Lower leg skin (tissue), 4 donors: ENCODE measurements at places on chromosomes 3 and 15.

DNA sequence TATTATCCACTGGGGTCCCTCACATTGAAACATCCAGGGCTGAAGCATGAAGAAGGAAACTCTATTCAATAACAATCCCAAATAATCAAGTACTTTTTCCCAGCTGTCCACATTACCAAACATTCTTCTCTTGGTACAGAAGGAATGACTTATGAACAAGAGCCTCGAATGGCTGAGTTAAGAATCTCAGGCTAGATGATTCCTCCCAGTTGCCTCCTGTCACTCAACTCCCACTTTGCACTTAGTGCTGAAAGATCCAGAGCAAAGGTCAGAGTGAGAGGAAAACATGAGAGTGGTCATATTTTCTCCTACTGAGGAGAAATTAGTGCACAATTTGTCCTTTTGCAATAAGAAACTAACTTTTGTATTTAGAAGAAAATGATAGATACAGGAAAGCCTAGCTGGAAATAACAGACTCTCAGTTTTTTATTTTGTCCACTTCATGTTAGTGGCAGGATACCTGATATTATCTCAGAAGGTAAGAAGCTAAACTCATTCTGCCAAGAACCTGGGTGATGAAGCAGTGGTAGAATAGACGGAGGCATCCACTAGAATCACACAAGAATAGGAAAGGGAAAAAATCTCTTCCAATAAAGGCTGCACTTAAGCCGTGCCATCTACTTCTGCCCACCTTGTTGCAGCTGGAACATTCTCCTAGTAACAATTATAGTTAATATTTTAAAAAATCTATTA, 46.2 kb downstream of the GADL1 start:
- no peak for DNase-seq

DNA sequence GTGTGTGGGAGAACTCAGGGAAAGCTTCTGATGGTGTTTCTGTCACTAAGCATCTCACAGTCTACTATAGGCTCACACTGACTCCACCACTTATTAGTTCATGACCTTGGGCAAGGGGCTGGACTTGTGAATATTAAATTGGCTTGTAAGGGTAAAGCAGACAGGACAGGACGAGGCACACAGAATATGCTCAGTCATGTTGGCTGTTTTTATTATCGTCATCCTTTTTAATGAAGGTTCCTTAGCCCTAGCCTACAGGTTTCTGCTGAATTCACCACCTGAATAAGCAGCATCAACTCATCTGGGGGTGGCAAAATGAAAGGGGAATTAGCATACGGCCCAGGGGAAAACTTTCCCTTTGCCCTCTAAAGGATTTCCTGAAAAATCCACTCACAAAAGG, 39.6 kb upstream of the LIPC start:
- DNase-seq, result no peak

DNA sequence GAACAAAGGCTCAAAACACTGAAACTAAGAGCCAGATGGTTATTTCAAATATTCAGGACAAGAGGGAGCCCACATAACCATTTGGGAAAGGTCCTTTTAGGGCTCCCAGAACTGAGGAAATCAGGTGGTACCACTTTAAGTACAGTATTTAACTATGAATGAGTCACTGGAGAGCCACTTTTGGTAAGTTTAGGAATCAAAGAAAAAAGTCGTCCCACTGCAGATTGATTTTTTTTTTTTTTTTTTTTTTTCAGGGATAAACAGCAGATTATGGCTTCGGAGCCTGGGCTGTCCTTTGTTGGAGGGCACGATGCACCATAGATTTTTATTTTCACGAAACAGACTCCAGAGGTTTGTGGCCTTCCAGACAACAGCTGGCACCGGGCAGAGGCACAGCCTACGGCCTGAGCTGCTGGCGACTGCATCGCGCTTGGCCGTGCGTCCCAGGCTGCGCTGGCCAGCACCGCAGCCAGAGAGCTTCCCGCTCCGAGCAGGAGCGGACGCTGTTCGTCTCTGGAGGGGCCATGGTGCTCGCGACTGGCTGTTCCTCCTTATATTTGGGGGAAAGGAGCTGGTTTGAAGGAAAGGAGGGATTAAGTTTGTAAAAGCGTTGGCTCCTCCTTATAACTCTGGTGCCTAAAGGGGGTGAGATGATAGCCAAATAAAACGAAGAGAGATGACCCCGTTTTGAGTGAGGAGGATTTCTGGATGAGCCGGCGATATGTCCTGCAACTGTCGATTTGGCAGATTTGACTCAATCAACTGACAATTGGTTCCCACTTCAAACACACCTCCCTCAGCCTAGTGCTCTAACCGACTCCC, 152.9 kb upstream of the GOLIM4 start:
- DNase-seq, result no peak

- DNase-seq, result no peak
These were observed 113.9 kb downstream of the POLQ start for GRCh38 chr3:121431726-121432517.

DNA sequence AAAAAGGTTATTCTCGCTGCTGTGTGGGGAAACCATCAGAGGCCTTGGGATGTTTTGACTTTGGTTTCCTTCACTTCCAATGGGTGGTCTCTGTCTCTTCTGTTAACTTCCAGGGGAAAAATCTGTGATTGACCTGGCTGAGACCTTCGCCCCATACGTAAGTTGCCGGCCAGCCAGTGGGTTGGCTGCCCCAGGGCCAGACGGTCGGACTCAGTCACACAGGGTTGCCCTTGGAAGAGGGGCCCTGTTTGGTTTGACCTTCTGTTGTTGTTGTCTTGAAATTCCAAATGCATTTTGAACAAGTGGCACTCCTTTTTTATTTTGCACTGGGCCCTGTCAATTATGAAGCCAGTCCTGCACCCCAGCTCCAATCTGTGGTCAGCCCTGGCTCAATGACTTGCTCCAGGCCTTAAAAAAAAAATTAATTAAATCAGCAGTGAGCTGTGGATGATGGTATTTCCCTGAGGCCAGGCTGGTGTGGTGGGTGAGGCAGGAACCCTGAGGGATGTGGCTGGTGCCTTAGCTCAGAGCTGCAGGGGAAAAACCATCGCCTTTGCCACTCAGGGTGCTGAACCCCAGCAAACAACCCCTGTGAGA, 4.5 kb downstream of the FAM107A start:
- DNase-seq, result no peak

DNA sequence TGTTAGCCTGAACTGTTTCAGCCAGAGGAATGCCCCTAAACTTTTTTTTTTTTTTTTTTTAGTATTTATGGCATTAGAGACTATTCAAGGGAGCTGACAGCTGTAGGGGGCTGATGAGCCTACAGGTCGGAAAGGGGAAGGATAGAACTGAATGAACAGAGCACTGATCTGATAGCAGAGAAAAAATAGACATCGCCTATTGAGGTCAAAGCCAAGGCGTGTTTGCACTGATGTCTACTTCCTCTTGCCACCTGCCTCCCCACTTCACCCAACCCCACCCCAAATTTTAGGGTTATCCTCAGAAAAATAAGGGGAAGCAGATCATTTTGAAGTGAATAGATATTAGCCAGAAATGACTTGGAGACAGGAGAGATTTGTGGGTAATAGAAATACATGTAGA, 3.0 kb upstream of the ZMAT3 start:
- no peak for DNase-seq

DNA sequence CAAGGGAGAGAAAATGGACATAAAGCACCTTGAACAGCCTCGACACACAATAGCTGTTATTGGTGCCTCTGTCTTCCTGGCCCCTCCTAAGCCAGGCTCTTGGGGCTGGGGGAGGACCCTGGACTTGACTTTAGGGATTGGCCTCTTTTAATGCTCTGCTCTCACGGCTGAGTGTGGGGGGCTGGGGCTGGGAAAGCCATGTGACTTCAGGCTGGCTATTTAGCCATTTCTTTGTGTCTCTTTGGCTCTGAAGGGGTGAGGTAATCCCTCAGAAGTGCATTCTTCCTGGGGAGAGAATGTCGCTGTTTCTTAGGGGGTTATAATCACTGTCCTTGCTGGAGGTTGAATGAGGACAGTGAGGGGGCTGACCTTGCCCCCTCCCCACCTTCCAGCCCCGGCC, 26.2 kb downstream of the MAGEF1 start:
- DNase-seq, result no peak

DNA sequence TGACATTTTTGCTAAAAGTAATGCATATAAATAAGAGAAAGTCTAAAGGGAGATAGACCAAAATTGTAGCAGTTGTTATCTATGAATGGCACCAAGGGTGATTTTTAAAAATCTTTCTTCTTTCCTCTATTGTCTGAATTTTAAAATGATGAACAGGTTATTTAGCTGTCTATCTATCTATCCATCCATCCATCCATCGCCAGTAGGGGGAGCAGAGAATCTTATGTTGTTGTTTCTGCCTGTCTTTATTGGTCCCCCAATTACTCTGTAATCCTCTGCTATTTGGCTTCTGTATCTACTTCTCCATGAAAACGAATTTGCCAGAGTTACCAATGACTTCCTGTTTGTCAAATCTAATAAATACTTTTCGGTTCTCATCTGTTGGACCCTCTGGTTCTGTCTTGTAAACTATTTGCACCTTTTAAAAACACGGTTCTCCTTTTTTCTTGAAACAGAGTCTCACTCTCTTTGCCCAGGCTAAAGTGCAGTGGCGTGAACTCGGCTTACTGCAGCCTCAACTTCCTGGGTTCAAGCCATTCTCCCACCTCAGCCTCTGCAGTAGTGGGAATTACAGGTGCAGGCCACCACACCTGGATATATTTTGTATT, 86.0 kb downstream of the ECT2 start:
- no peak for DNase-seq

- peak; percentile 93 for DNase-seq
These were observed 14.2 kb upstream of the ANKDD1A start for GRCh38 chr15:64897345-64897985.

- no peak for DNase-seq
These were observed 84.8 kb downstream of the ARPP21 start for GRCh38 chr3:35724106-35724505.

GRCh38 chr15:55990516-55990915, 2.9 kb downstream of the NEDD4 start:
- no peak for DNase-seq

DNA sequence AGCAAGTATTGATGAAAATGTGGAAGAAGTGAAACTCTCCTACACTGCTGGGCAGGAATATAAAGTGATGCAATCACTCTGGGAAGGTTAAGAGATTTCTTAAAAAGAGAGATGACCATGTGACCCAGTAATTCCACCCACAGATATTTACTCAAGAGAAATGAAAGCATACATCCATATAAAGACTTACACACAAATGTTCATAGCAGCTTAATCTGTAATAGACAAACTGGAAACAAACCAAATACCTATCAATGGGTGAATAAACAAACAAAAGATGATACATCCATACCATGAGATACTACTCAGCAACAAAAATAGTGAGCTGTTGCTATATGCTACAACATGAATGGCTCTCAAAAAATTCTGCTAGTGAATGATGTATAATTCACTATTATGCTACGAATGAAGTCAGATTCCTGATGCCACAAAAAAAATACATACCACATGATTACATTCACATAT, 463.3 kb downstream of the MAGI1 start:
- DNase-seq, result no peak

GRCh38 chr3:59990915-59991314, 941.1 kb upstream of the CFAP20DC start:
- no peak for DNase-seq

DNA sequence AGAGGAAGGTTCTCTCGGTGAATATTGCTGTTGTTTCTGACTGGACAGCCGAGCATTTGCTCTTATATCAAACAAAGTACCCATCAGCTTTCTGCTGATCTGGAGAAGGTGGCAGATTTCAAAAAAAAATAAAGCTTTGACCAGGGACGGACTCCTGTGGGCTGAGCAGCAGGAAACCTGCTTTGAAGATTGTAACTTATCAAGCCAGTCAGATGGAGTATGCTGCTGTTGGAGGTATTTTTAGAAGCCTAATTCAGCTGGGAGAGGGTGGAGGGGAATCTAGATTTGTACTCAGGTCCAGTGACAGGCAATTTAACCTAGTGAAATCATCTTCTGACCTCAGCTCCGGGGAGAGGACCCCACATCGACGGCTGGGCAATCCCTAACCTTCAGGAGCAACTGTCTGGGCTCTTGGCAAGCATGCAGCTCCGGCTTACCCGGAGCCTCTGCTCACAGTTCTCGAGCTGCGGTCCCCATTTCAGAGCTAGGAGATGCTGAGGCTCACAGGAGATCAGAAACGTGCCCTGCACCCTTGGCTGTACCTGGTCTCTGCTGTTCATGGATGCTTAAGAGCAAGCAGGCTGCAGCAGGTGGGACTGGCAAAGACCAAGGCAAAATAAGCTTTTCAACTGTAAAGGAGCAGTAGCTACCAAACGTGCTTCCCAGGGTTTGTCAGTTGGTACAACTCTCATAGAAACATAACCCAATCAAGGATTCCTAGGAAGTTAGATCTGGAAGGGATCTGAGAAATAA, 89.3 kb upstream of the ST8SIA2 start:
- no peak for DNase-seq

DNA sequence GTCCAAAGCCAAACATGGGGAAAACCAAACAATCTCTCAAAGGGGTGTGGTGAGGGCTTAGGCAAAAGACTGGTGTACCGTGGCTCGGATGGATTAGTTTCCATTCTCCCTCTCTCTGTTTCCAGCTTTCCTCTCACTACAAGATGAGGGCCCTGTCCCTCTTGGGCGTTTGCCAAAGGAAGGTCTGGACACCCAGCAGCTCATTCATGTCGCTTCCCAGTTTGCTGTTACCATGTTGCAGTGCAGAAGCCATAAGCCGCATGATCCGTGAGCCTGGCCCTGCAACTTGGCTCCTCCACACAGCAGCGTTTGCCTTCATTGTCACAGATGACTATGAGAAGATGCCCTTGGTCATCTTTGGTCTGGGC, 92.2 kb downstream of the APBA2 start:
- DNase-seq, result peak; percentile 32

- DNase-seq, result no peak
These were observed 34.5 kb upstream of the BNC1 start for GRCh38 chr15:83318861-83319415.

DNA sequence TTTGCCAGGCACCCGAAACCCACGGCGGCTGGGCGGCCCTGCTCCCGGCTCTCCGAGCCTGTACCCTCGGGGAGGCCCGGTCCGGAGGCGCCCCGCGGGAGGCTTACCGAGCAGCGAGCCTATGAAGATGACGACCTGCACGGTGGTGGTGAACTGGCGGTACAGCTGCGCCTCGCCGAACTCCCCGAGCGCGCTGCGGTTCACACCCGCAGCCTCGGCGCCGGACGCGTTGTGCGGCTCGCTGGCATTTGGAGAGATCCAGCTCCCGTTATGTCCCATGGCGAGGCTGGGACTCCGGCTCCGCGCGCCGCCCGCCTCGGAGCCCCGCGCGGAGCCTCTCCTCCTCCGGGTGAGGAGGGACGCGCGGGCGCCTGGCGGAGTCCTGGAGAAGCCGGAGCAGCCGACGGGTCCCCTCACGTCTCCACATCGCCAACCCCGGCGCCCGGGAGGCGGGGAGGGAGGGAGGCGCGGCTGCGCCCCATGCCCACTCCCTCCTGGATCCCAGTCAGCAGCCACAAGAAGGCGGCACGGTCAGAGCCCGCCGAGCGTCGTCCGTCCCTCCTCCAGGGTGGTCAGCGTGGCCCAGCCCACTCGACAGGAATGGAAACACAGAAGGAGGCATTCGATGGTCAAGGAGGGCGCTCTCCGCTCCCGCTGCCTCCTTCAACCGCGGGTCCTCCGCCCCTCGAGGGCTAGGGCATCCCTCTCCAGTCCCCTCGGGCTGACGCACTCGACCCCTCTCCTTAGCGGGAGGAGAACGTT, at the start of gene GPR176:
Gene GPR176 (minus strand): TSS at position 519 of the 762 bp plus-strand sequence. CDS start 240 bp downstream, at position 279.
- DNase-seq, result peak; percentile 93
